ENCODE measurements at places on chromosomes 12 and 14. TPM values are rescaled to one million over a fixed set of nuclear protein-coding genes. Genes with fewer than 3 reads are reported as not detected.

- DNase-seq, result no peak
Observed at GRCh38 chr12:114245555-114245954, 160.4 kb downstream of the TBX5 start.

GRCh38 chr14:102505000-102505619 lies 4.5 kb downstream of the ANKRD9 start:
- DNase-seq, result no peak

The SLC39A5 gene
- total RNA-seq, result not detected

The RNASE2 gene
- 14.3 TPM for total RNA-seq

The AMN gene
- not detected for total RNA-seq

The DTX1 gene
- total RNA-seq, result 2.9 TPM

The SDR9C7 gene
- 0.55 TPM for total RNA-seq

Measured in sigmoid colon (tissue), 7 donors.